SW 1271 (cell line): ENCODE measurements at places on chromosomes 7 and 10.

DNA sequence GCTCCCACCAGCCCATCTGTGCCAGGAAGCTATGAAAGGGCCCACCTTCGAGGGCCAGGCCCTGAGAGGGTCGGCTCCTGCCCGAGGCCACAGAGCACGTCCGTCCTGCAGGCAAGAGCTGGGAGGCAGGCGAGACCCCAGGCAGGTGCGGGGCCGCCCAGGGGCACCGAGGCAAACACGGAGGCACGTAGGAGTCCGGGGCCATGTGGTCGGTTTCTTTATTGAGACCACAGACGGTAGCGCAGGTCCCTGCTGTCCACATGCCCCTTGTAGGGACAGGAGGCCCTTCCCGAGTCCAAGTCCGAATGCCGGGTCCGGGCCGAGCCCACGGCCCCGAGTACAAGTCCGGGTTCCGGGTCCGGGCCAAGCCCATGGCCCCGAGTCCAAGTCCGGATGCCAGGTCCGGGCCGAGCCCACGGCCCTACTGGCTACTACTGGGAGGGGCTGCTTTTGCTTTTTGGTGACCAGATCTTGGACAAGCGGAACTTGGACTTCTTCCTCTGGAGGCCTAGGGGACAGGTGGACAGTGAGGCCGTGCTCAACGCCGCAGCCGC, 25.0 kb downstream of the MICALL2 start:
- DNase-seq, result no peak

DNA sequence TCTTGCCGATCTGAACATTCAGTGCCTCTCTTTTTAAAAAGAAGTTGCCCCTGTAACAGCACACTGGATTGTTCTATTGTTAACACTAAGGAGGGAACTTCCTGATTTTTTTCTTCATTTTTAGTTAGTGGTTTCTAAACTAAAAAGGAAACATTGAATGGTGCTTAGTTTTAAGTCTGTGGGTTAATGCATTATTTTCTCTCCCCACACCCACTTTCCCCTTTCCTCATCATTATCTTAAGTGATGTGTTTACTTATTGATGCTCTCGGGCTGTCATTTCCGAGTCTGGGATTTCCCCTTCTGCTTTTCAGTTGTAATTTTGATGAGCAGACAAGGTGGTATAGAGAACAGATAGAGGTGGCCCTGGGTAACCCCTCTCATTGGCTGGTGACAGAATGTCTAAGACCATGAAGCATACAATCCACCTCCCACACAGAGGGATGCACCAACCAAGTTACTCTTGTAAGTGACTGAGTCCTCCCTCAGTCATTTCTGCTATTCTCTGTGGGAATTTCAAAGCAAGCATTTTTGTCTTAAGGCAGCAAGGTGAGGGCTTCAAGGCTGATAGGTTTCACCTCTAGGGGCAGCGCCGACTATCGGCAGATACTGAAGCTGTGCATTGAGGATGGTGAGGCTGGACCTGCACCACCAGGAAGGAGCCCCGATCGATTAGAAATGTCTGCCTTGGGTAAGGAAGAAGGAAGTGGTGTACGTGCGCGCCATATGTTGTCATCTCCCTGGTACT, 49.5 kb downstream of the CHN2 start:
- no peak for DNase-seq

DNA sequence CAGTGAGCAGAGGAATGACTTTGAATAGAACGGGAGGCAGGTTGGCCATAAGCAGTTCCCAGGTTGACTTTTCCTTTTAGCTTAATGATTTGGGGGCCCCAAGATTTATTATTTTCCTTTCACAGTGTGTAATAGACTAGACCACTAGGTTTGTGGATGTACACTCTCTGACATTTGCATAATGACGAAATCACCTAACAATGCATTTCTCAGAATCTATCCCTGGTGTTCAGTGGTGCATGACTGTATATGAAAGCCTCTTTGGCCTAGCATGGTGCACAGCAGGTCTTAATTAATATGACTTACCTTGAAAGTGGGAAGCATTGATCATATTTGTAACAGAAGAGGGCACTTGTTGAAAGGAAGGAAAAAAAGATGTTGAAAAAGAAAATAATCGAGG, 761.9 kb downstream of the TYW1 start:
- DNase-seq, result no peak

DNA sequence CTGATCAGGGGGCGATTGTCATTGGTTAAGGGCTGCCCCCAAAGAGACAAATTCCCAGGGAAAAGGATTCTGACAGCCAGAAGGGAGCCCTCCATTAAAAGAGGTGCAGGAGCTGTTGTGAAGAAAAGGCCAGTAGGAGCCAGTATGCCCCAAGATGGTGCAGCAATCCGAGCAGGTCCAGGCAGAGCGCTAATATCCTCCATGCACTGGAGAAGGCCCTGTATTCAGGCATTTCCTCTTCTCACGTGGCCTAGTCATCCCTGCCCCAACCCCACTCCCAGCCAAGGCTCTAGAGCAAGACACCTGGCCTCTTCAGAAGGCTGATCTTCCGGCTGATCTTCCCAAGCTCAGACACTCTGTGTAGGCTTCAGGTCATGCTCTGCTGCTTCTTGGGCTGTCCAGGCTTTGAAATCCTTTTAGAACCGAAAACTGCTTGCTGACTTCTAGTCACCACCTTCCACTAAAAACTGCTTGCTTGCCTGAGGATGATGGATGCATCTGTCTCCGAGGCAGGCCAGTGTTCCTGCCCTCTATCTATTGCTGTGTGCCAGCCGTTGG, 77.4 kb downstream of the CYP26A1 start:
- no peak for DNase-seq

DNA sequence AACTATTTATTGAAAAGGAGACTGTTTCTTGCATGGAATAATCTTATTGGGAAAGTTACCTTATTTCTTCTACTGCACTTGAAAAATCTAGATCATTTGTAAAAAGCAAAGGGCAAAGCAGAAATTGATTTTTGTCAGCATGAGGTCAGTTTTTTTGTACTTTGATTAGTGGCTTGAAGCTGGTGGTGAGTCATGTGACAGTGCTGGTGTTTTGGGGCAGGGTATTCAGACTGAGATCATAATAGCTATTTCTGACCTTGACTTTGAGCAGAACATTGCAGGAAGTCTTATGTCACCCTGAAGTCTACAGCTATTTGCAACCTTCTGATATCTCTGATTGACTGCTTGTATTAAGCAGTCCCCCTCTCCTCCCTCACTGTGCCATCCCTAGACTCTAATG, 66.3 kb upstream of the SORCS3 start:
- no peak for DNase-seq

DNA sequence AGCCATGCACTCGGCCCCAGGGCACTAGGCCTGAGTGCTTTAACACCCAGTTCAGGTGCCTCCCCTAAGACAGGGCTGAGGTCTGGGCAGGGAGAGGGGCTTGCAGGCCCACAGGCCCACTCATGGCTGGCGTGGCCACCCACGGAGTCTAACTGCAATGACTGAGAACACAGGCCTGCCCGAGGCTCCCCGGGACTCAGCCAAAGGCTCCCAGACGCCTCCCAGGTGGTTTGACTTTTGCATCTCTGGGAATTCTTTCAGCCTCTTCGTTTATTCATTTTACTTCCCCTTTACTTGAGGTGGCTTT, 37.3 kb downstream of the PTPRN2 start:
- no peak for DNase-seq

DNA sequence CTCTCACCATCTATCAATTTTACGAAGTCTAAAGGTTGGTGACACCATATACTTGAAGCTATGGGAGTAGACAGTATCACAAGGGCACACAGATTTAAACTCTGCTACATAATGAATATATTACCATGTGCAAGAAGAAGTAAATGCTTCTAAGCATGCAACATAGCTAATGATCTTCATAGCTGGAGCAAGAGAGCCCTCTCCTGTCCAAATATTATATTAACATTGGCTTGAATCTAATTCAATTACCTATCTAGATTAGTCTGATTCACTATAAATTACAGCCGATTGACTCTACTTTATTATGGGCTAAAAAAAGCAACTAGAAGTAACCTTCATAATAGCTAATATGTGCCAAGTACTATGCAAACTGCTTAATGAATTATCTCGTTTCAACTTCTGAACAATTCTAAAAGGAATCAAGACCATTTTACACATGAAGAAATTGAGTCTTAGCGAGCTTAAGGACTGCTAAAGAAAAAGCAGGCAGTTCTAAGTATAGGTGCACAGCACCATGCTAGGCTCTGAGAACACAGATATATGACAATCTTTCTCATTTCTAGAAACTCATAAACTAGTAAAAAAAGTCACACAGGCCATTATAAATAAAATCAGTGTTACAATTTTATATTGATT, 21.9 kb downstream of the FRA10AC1 start:
- DNase-seq, result no peak

DNA sequence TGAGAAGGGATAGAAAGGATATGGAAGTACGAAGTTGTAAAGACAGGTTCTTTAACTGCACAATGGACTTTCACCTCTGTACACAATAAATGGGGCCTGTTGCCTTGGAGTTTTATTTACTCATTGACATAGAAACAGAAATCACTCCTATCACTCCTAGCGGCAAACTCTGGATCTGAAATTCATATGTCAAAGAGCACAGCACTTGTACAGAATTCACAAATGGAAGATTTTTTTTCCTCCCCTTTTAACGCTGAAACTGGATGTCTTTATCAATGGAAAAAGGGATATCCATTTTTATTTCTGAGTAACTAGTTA, 18.2 kb downstream of the NT5C3A start:
- DNase-seq, result no peak

GRCh38 chr7:77426052-77426404, 9.9 kb upstream of the GSAP start:
- no peak for DNase-seq

- DNase-seq, result no peak
These were observed 84.2 kb upstream of the AGBL3 start for GRCh38 chr7:134902058-134902457.

DNA sequence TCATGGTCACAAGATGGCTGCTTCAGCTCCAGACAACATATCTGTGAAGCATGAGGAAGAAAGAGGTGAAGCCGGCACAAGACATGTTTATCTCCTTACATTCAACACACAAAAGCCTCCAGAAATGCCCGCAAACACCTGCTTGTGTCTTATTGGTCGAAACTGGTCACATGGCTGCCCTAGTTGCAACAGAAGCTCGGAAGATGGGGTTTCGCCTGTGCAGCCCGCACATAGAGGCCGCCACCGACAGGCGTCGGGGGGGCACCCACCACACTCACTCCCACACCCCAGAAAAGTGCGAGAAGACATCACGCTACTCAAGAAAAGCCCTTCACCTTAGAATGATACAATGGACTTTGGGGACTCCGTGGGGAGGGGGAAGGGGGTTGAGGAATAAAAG, 63.0 kb upstream of the MGMT start:
- no peak for DNase-seq

DNA sequence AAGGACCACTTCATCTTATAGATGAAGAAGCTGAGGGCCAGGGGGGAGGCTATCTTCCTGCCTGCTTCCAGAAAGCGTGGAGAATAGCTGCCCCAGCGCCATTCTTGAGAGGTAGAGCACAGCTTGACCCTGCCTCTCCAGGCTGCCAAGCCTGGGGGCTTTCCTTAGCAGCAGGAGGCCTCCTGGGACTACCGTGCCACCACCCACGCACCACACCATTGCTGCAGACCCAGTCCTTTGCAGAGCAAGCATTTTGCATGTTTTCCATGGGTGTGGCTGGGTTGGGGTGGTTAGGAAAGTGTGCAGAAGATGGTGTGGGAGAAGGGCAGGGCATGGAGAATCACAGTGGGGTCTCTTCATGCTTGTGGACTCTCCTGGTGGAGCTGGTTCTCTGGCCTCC, 64.9 kb downstream of the TBXAS1 start:
- no peak for DNase-seq
